ENCODE measurements at places on chromosomes 2 and 18.

DNA sequence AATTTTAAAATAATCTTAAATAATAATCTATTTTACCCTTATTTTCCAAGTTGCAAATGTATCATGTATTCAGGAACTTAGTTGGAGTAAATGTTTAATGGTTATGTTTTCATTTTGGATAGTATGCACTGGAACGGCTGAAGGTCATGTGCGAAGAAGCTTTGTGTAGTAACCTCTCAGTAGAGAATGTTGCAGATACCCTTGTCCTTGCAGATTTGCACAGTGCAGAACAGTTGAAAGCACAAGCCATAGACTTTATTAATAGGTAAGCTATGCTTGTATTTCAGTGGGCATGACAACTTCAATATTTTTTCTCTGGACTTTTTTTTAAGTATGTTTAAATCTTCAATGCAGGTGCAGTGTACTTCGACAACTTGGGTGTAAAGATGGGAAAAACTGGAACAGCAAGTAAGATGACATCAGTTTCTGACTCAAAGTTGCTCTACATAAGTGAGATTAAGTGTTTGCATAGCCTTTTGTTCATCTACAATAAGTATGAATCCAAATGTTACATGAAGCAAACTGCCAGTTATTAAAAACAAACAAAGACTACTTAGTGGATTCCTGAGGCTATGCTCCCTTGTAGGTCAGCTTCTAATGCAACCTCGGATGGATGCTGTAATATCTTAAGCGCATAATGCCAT is 63.1 kb downstream of the SPOPL start:
- DNase-seq = no peak

DNA sequence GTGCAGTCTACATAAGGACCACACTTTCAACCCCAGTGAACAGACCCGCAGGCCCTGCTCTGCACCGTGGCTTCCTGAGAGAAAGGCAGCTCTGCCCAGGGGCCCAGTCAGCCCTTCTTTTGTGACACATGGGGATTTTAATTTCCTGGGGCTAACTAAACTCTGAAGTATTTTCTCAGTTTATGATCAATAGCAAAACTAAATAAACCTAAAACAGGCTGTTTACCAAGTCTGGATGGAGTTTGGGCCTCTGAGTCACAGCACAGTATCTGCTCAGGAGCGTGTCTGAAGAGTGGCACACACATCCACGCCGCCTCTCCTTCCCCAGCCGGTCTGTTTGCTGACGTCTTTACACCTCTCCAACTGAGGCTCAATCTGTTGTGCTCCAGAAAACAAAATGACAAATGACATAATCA is 72.3 kb downstream of the LDLRAD4 start:
- DNase-seq = no peak

GRCh38 chr2:233862261-233862768 is 5.9 kb downstream of the MSL3B start:
- no peak for DNase-seq

DNA sequence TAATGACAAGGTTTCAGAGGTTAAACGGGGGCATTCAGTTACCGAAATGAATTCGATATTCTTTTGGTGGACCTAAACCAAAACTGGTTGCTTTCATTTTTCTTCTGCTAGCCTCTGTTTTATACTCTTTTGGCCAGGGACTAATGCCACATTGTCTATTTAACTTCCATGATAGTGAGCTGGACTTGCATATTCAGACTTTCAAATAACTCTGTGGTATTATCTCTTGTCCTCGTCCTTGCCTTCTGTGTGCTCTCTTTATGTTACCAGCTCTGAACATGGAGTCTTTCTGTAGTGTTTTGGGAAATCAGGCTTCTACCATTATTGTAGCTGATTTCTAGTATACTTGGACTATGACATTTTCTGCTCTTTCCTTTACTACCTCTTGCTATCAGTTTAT is 75.1 kb downstream of the CCDC102B start:
- no peak for DNase-seq

- no peak for DNase-seq
These were observed 70.6 kb upstream of the ITGB6 start for GRCh38 chr2:160270571-160271113.

- no peak for DNase-seq
These were observed 199.4 kb upstream of the RASGRP3 start for GRCh38 chr2:33277002-33277426.

- DNase-seq = no peak
These were observed 91.1 kb upstream of the NOL4 start for GRCh38 chr18:34315591-34316352.

GRCh38 chr18:54824761-54825160 is 3.5 kb upstream of the RAB27B start:
- no peak for DNase-seq

DNA sequence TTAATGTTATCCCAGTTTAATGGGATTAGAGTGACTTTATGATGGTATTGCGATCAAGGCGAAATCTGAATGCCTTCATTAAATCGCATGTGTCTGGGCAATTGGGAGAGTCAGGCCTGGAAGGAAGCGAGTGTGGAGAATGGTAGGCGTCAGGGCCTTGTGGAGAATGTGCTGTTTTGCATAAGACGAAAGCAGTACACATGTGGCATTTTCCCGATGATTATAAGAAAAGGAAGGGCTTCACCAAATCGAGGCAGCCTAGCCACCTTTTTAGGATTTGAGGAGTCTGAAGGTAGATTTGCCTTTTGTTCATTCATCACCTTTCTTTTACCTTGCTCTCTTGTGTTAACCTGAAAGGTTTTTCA is 1.0 kb downstream of the ZNF532 start:
- DNase-seq = no peak

GRCh38 chr2:3288470-3289170 is 89.0 kb downstream of the EIPR1 start:
- no peak for DNase-seq

DNA sequence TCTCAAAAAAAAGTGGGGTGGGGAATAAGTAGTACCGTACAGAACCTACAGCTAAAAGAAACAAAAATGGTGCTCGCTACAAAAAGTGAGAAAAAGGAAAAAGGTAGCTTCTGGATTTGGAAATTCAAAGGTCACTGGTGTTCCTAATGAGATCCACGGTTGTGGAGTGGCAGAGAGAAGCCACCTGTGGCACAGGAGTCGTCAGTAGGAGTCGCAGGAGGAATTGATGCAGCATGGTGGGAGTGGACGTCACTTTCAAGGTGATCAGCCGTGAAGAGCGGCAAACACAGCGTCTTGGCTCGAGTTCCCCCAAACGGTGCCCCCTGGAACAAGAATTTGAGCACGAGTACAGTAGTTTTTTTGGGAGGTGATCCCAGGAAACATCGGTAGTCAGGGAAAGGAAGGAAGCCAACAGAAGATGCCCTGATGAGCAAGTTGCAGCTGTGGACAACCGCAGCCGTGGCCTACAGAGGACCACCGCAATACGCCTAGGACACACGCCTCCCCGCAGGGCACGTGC is 1.4 kb upstream of the TTL start:
- DNase-seq = no peak

GRCh38 chr2:13135856-13136255 is 419.1 kb downstream of the TRIB2 start:
- no peak for DNase-seq

- no peak for DNase-seq
These were observed 66.0 kb downstream of the MAP3K20 start for GRCh38 chr2:173141666-173142065.

GRCh38 chr2:45008296-45009129 is 739 bp downstream of the SIX2 start:
- no peak for DNase-seq

DNA sequence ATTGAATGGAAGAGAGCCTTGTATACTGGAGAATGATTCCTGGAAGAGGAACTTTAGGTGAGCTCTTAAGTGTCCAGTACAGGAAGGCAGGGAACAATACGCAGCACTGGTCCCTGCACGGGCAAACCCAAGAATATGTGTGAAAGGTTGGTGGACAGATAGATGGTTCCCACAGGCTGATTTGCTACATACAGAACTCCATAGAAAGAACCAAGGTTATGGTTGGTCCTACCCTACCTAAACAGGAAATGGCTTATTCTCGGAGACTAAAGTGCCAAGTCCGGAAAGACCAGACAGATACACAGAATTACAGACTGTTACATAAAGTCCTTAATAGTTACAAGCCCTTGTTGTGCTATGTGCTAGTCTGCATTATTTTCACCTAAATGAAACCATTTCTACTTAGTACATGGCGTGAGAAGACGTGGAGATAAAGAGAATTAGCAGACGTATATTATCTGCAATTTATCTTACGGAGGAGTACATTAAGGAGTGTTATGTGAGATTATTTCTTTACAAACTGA is 1.2 kb downstream of the REV1 start:
- DNase-seq = peak; percentile 49

DNA sequence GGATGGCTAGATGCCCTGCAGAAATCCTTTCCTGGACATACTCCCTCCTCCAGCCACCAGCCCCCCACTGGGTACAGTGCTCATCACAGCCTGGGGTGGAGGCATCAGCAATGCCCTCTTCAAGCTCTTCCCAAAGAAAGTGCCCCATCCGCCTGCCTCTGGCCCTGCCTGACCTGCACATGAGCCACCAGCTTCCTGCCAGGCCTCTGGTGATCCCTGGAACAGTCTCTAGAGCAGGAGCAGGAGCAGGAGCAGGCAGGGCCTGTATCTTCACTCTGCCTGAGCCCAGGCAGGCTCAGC is 54.1 kb upstream of the CAB39 start:
- no peak for DNase-seq

GRCh38 chr2:121096611-121097010 is 188.4 kb downstream of the TFCP2L1 start:
- DNase-seq = no peak

GRCh38 chr18:48781988-48782363 is 168.8 kb downstream of the SMAD7 start:
- no peak for DNase-seq

GRCh38 chr2:218964041-218964771 is 4.7 kb downstream of the CDK5R2 start:
- peak; percentile 93 for DNase-seq

DNA sequence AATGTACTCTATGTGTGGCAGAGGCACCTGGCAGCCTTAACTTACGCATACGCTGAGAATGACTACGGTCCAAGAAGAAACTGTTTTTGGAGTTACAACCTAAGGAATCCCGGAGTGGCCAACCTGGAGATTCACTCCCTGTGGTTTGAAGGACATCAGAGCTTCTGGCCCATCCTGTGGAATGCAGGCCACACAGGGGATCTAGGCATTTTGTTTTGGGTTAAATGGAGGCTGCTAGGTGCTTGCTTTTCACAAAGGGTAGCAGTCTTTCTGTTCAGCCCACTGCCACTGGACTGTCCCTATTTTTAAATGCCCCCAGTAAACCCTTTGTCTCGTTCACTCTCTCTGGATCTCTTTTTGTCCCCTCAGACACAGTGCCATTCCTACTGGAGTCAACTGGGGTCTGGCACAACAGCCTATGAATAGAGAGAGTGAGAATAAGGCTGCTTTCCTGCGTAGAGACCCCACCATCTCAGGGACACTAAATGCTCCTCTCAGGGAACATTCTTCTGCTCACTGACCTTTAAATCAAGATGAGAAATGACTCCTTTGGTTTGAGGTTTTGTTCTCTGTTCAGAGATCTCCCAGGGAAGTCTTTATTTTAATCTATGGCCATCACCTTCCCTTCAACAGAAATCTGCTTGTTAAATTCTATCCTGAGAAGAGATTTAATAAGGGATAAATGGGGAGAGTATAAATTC is 124.9 kb downstream of the B3GNT2 start:
- no peak for DNase-seq

DNA sequence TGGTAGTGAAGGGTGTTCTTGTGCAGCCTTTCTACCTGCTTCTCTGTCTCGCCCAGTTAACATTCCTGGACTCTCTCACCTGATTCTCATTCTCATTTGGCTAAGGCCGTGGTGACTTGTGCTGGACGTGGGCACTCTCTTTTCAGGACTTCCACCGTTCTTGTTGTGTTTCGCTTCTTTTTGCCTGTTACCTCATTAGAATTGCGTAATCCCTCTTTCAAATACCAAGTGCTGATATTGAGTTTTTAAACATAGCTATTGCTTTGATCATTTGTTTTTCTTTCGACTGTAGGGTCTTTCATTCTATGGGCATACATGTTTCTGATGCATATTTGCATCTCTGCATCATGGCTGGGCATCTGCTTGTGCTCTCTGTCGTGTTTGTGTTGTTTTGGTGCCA is 287.0 kb downstream of the ALPK2 start:
- DNase-seq = no peak

DNA sequence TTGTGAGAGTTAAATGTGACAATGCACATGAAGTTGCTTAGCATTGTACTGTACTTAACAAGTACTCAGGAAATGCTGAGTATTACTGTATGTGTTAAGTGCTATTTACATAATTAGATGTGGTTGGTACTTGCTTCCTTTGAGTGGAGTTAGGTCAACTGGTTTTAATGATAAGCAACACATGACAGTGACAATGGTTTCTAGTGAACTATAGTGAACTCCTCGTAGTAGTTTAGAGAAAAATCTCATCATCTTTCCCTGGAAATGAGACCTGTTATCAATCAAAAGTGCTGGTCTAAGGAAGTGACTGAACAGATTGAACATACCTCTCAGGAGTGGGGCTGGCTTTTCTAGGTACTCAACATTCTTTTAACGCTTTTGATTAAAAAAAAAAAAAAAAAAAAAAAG is 29.2 kb upstream of the ZDBF2 start:
- DNase-seq = no peak

DNA sequence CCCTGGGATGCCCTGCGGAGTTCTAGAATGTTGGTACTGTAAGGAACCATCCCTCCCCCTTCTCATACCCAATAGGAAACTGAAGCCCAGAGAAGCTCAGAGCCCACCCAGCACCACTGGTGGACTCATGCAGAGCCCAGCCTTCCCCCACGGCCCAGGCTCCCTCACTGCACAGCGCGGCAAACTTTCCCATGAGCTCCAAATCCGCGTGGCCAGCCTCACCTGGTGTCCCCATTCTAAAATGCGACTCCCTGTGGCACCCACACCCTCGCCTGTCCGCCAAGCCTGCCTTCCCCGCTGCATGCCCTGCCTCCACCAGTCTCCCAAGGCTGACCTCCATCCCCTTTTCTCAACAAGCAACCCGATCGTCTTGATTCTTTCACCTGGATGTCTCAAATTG is 51.1 kb downstream of the PTGR3 start:
- no peak for DNase-seq

DNA sequence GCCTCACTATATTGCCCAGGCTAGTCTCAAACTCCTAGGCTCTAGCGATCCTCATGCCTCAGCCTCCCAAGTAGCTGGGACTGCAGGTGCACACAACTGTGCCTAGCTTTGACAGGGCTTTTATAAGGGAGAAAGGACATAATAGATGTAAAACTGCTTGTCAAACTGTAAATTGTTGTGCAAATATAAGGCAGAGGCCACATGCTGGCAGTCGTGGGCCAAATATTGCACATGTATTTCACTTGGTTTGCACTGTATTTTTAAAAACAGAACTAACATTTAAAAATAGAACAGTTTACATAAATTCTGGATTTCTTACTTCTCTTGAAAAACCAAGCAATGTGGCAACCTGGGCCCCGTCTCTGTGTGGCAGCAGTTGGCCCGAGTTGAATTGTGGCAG is 31.2 kb upstream of the MYO3B start:
- DNase-seq = no peak

GRCh38 chr2:127429291-127429690 is 11.1 kb downstream of the PROC start:
- DNase-seq = no peak

- no peak for DNase-seq
These were observed 31.4 kb upstream of the TAF1B start for GRCh38 chr2:9811679-9812511.

Data from HS-5 (cell line).